NCI-H82 (cell line): ENCODE measurements at places on chromosomes 1 and 21.

GRCh38 chr1:81226603-81226928 is 574.2 kb upstream of the ADGRL2 start:
- peak; percentile 36 for DNase-seq

DNA sequence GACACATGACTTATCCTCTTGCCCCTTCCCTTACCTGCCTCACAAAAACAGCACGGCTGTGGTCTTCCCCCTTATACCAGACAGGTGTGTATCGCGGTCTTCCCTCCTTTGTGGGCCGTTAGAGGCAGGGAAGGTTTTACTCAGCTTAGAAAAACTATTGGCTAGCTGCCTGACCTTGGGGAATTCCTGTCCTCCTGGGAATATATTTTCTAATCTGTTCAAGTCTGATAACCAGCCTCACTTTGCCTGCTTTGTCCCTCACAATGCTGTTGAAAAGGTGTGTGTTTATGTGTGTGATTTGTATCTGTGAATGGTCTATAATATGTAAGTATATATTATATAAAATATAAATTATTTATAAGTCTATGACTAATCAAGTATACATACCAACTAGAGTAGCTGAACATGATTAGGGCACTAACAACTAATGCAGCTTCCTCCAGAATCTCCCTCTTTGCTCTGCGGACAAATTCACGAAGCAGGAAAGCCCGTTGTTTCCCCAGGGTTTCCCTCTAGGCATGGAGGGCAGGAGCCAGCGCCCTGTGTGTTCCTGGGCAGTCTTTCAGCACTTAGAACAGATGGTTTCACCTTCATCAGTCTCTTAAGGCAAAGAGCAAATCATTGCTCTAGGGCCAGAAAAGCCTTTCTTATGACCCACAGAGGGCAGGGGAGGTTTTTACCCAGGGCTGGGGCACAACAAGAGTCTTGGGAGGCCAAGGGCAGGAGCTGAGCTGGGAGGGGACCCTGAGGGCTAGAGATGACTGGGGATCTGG is 25.6 kb downstream of the SLC26A9 start:
- peak; percentile 42 for DNase-seq

DNA sequence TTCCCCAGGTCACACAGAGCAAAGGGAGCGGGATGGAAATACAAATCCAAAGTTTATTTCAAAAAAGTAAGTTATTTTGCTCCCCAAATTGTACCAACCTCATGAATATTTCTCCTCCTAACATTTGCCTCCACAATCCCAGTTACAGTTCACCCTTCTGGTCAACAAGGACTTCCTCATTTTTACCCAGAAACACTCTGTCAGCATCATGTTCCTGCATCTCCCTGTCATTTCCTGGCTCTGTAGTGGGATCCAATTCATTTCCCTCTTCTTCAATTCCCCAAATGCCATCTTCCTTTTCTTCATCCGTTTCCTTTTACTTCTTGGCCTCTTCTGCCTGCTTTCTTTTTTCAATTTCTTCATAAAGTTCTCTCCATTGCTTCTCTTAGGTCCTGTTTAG is 32.0 kb upstream of the EPS15 start:
- DNase-seq: no peak

- DNase-seq: no peak
These were observed 14.8 kb upstream of the TTLL7 start for GRCh38 chr1:84013708-84014107.

DNA sequence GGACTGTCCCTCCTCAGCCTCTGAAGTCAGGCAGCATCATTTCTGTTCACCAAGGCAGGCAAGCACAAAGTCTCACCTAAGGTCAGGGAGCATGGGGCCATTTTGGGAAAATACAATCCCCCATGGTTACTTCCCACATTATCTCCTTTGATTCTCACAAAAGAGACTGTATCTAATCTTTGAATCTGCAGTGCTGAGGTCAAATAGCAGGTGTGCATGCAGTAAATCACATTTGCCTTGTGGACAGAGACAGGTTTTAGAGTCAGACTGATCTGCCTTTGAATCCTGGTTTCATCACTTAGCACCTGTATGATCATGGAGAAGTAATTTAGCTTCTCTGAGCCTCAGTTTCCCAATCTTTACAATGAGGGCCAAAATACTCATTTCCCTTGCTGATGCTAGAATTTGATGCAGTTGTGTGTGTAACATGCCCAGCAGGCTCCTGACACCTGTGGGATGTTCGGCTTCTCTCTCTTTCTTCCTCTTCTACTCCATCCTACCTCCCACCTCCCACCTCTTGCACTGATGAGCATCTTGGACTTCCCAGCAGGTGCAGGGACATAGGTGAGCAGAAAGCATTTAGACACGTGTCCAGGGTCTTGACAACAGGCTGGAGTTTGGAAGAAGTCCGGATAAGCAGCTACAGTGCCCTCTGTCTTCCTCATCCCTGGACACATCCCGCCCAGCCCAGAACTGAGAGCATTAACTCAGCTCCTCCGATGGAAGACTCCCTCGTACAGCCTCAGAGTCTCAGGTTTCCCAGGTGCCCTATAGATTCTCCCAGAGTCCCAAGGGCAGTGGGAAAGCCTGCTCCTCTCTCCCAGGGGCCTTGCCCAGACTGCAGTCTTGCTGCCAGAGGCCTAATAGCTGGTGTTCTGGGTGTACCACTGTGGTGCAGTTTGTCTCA is 18.9 kb downstream of the NENF start:
- no peak for DNase-seq

DNA sequence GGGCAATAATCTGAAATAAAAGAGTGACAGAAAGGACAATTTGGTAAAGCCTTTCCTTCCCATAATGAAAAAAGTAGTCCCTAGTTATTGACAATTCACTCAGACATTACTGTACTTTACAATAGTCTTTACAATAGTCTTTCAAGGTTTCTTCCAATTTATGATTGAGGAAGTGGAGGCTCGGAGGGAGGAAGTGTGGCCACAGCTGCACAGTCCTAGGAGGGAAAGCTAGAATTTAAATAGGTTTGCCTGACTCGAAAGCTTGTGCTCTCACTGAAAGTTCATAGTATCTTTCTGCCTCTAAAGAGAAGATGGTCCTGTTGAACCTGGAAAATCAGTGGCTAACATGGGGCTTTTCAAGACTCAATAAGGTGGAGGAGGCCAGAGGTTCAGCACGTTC is 203.2 kb downstream of the SDCCAG8 start:
- DNase-seq: no peak

DNA sequence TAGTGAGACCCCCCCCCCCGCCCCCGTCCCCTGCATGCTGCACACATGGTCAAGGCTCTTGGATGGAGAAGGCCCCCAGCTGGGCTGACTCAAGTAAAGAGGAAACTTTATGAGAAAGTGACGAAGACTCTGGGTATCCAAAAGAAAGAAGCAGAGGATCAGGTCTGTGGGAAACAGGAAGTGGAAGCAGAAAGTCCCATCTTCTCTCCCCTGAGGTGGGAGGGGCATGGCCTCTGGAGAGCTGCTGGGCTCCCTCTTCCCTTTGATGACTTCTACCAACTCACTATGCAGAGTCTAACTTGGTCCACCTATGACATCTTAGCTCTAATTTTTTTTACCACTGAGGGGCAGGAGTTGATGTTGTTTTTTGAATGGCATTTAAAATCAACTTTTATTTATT is 42.7 kb upstream of the LIN9 start:
- DNase-seq: no peak

- DNase-seq: no peak
These were observed 877.7 kb upstream of the PRMT6 start for GRCh38 chr1:106178791-106179190.

- DNase-seq: peak; percentile 54
These were observed 2.3 kb downstream of the PTPRU start for GRCh38 chr1:29238620-29239002.

GRCh38 chr1:103283841-103284669 is 175.7 kb upstream of the COL11A1 start:
- no peak for DNase-seq

GRCh38 chr1:11521582-11522399 is 42.8 kb downstream of the DISP3 start:
- DNase-seq: no peak

- peak; percentile 11 for DNase-seq
These were observed 534.5 kb downstream of the OMA1 start for GRCh38 chr1:58011978-58012377.

DNA sequence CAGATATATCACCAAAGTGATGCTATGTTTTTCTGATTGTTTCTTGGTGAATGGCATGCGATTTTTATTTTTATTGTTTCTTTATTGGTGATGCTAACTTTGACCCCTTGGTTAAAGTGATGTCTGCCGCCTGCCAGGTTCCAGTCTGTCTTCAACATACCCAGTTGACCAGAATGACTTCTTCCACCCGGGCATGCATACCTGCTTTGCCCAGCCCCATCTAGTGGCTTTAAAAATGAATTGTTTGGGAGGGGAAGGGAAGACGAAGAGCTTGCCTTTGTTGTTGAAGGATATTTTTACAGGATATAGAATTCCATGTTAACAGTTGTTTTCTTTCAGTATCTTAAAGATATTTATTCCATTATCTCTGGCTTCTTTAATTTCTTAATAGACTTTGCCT is 65.1 kb downstream of the ATG4C start:
- DNase-seq: peak; percentile 12

DNA sequence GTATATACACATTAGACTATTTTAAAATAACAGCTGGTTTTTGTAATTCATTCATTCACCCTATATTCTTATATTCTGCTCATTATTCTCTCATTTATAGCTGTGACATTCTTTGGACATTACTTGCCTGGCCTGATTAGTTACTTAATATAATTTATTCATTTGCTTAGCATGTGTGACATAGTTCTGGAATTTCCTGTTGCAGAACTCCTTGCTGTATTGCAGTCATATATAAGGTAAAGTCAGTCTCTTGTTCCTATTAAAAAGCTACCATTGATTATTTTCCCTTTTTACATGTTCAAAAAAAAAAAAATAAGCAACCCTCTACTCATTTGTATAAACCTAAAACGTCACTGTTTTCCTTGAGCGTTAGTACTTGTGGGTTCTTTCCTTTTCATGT is 23.9 kb downstream of the GNAT2 start:
- no peak for DNase-seq

DNA sequence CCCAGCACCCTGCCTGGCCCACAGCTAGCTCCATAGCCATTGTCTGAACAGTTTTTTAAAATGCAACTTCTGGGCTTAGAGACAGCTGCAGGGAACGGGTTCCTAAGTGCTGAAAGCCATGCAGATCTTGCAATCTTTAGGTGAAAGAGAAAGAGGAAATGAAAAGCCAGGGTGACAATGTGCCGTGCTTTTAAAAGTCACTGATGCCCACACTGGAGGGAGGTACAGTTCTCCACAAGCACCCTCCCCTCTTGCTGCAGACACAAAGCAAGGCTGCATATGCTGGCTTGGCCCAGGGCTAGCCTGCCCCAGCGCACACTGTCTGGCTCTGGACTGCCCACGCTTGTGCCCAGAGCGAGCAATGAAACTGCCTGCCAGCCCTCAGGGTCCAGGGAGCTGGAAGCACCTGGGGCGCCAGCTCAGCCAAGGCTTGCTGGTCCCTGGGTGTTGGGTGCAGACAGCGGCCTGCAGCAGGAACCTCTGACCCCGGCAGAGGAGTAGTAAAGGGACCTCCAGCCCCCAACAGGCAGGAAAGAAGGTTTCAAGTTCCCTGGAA is 70.4 kb downstream of the AJAP1 start:
- no peak for DNase-seq

GRCh38 chr1:193706766-193707165 is 520.4 kb upstream of the B3GALT2 start:
- no peak for DNase-seq

DNA sequence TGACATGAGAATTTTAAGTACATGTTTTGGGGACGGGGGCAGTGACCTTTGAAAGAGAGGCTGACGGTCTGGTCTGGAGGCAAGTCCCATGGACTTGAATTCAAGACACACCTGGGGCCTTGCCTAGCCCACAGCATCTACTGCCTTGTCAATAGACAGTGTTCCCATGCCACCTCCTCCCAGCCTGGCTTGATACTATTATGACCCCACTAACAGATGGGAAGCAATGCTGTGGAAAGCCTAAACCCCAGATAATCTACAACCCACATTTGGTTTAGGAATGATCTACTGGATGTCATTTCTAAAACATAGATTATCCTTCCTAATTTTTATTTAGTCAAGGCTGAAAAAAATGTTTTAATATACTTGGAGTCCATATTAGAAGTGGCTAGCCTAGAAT is 17.8 kb upstream of the NFASC start:
- DNase-seq: peak; percentile 93

DNA sequence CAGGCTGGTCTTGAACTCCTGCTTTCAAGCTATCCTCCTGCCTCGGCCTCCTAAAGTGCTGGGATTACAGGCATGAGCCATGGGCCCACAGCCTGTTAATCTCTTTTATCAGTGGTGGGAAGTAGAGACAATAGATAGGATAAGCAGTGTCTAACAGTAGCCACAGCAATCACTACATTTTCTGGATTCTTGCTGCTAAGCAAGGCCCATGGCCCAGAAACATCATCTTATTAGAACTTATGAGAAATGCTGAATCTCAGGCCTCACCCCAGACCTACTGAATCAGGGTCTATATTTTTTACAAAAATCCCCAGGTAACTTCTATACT is 29.7 kb downstream of the IGFN1 start:
- no peak for DNase-seq

- no peak for DNase-seq
These were observed 81.2 kb downstream of the EPHB2 start for GRCh38 chr1:22791831-22792347.

- DNase-seq: no peak
These were observed 55.1 kb downstream of the PRDX6 start for GRCh38 chr1:173532237-173532636.

GRCh38 chr1:51157395-51157794 is 55.4 kb downstream of the C1orf185 start:
- DNase-seq: no peak

DNA sequence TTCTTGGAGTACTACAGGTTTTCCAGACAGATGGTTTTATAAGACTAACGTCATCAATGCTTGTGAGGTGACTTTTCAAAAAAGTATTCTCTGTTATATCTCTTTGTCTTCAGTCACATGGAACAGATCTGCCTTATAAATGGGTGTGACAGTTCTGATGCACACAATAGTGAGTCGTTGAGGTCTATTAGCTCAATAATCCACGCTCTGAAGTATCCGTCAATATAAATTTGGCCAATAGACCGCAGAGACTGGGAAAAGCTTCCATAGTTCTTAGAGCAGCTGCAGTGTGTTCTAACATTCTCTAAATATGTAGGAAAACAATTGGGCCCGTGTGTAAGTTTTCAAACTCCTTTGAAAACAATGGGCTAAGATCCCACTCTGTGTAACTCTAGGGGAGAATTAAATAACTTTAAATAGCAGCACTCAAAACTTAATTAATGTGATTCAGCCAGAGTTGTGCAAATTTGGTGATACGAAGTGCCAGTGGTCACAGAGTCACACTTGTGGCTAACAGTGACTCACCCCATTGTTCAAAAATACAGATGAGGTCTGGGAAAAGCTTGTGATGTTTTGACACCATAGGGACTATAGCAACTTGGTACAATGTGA is 316.0 kb downstream of the LMO4 start:
- DNase-seq: no peak
